ENCODE measurements at places on chromosomes 7 and 10. TPM values are rescaled to one million over a fixed set of nuclear protein-coding genes. Genes with fewer than 3 reads are reported as not detected.

DPYSL4 gene
- 42.2 TPM for total RNA-seq

DNA sequence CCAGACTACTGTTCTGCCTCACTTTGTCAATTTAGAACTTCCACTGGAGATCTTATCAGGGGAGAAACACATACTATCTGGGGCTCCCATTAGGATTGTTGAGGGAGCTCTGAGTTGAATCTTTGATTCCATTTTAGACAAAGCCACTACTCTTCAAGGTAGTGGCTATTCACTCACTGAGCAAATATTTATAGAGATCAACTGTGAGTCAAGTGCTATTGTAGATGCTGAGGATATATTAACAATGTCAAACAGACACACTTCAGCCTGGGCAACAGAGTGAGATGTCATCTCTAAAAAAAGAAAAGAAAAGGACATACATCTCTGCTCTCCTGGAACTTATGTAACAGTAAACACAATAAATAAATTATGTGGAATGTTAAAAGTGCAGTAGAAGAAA lies 315.3 kb downstream of the PTEN start:
- DNase-seq, result no peak

SFRP5 gene
- total RNA-seq, result not detected

RAMP3 gene
- total RNA-seq, result not detected

Data from glomerular endothelial cell (primary cell).